ENCODE measurements at places on chromosomes 5 and 9.

GRCh38 chr5:40385544-40385943, 294.2 kb upstream of the PTGER4 start:
- no peak for DNase-seq

- no peak for DNase-seq
Observed at GRCh38 chr5:132179405-132179804, 48.2 kb downstream of the P4HA2 start.

- no peak for DNase-seq
Observed at GRCh38 chr9:21154018-21154608, 12.3 kb downstream of the IFNA21 start.

DNA sequence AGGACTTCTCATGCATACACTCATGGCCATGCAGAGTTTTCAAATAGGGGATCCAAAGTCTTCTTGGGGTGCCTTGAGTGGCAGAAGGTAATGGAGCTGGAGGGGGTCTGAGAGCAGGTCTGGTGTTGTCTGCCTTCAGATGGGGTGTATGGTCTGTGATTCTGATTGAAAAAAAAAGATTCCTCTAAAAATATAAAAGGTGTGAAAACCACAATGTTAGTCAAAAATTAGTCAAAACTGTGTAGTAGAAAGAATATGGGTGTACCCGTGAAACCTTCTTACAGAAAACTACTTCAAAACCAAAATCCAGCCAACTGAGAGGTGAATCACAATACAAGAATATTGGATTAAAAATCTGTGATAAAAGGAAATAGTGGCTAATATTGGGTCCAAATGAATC, 20.1 kb downstream of the DOCK2 start:
- DNase-seq: no peak

GRCh38 chr5:126778675-126779403, 1.9 kb downstream of the LMNB1 start:
- DNase-seq: no peak

DNA sequence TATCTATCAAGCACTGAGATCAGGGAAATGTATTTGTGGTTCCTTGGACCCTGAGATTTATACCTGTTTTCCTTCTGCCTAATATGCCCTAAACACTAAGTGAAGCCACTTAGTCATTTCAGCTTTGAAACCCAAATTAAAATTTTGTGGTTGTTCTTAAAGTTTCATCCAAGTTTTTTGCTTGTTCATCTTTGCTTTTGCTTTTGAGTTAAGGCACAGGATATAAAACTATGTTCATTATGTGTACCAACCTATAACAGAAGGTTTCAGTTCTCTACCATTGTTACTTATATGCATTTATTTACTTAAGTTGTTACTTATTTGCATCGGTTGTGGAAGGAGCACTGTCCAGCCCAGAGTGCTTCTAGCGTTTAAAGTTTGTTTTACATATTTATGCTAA, 382.3 kb downstream of the PTPRD start:
- DNase-seq: no peak

GRCh38 chr5:180376511-180376910, 23.4 kb upstream of the GFPT2 start:
- peak; percentile 30 for DNase-seq

DNA sequence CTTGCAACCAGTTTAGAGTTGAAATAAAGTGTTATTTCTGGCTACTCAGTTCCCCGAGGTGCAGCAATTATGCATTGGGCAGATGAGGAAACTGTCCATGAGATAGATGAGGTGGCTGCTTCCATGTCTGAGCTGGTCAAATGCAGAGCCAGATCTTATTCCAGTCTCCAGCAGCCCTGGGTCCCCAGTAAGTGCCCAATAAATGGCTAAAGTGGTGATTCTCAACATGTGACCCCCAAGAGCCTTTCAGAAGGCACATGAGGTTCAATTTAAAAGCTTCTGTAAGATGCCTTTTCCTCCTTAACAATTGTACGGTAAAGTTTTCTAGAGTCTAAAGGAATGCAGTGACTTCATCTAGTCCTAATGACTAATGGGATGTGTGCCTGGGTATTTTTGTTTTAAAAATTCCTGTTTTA, 17.5 kb downstream of the ATOX1 start:
- DNase-seq: no peak

GRCh38 chr9:82891321-82891720, 171.6 kb downstream of the RASEF start:
- DNase-seq: no peak

DNA sequence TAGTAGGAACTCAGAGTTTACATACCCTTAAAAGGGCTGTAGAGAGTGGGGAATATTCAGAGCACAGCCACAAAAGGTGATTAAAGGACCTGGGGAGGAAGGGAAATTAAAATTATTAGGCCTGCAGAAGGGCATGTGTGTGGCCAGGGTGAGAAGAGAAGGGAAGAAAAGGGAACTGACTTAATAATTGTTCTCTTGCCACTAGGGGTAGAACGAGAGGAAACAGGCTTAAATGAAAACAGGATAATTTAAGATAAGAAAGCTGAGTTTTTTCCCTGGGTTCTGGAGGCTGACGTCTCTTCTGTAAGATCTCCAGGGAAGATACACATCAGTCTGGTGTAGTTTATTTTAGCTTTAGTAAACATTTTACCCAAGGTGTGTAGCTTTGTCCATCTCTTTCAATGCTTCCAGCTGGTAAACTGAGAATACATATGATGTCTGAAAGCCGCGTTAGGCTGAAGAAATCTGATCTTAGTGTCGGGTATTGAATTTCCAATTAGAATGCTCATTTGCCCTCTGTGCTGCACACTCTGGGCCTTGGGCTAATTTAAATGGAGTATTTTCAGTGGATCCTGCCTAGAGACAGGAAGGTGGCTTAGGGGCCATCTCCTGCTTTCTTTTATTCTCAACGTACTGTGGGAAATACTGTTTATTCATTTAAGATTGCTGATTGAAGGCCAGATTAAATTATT, 416.8 kb downstream of the TMEM38B start:
- DNase-seq: no peak

GRCh38 chr5:38023799-38024198, 184.0 kb upstream of the GDNF start:
- DNase-seq: no peak

- DNase-seq: no peak
Observed at GRCh38 chr5:59221769-59222168, 638.9 kb downstream of the RAB3C start.

DNA sequence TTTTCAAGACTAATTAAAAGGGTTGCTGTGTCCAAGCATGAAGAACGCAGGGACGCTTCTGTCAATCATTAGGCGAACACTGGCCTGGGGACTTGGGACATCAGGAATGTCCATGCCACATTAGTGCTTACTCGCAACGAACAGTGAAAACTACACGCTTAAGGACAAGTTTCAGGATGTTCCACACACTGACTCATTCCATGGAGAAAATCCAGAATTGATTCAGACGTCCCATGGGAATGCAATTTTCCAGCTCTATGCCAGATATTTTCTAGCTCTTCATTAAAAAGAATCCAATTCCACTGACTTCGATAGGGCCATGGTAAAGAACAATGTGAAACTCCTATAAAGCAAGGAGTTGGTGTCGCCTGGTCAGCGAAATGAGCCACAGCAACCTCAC, 98.2 kb downstream of the CAMSAP1 start:
- DNase-seq: no peak

DNA sequence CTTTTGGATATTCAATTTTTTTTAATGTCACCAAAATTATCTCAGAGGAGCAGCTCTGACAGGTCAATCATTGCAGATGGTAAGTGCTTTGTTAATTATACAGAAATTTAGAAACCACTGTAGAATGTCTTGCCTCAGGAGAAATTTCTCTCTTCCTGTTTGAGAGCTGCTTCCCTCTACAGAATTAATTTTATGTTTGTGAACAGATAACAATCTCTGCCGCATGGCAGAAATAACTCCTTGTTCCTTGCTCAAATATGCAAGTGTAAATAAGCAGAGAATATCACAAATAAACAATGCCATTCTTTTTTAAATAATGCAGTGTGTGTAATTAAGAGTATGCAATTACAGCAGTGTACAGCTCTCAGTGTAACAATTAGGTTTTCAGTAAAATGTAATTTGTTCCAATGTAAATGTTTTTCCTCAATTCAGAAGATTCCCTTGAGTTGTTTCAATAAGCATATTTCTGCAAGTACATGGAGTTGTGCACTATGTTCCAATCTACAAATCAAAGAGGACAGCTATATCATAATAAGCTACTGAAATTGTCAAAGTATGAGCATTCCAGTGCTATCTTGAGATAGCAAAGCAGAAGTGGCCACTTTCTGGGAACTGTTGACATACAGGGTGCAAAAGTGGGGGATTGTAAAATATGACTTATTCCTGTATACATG, 1012.8 kb downstream of the MAT2B start:
- DNase-seq: no peak
